Activated B cell treated with CpG ODN at 0.5 μM for 24 hours (primary cell): ENCODE measurements at places on chromosomes 5 and 9.
A peak's percentile ranks its signal among the peaks of the same experiment; 100 is the strongest.

DNA sequence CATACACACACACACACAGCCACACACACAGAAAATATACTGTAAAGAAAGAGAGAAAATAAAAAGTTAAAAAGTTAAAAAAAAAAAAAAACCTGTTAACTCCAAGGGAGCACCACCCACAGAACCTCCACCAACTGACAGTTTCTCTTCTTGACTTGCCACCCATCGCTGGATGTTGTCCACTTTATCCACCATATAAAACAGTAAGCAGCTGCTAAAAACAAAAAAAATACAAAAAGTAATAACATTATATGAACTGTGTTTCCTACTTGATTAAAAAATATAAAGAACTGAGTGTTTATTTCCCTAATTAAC lies 1.2 kb downstream of the PURA start:
- peak overlapping the region; percentile 88 for H3K27ac ChIP-seq
- H3K4me1 ChIP-seq = peaks cover 61% of the 10 kb centered on the region
- H3K4me3 ChIP-seq = peak overlapping the region; percentile 94

DNA sequence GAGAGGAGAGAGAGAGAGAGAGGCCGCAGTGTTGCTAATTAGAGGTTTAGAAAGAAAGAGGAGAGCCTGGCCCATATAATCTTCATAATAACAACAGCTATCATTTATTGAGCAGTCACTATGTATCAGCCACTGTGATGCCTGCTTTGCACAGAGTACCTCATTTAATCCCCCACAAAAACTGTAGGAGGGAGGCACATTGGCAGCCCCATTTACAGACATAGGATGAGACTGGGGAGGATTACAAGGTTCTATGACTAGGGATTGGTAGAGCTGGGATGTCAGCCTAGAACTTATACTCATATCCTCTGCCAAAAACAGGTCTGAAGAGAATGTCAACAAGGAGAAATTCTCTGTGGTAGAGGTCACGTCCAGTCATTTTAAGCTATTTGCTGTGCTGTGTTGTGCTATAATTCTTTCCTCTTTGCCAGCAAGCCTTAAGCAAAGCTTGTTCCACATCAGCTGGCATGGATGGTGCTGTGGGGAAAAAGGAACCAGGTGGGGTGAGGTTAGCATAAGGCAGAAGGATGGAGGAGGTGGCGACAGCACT lies 6.7 kb upstream of the GCNT4 start:
- peaks cover 26% of the 10 kb centered on the region for H3K27me3 ChIP-seq
- no peak overlapping the region for H3K27ac ChIP-seq
- no peak for DNase-seq
- H3K4me3 ChIP-seq = no peak overlapping the region

DNA sequence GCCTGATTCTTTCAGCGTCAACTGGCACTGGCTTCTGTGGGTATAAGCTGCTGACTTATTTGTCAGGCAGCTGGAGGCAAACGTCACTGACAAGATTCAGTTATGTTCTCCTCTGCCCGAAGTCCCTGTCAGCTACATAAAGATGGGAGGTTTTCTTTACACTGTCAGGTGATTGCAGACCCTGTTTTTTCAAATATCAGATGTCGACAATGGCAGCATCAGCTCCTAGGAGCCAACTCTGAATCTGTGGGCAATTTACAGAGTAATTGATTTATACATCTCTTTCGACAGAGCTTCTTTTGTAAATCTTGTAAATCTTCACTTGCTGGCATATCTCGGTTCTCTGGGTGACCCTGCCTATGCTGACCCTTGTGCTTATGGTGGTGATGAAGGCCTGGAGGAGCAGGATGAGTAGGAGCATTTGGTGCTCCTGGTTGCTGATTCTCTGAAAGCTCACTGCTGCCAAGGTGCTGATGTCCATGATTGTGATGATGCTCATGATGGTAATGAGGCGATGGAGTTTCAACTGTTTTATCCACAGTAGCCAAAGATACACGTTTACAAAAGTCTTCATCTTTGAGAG lies 10.9 kb downstream of the SELENOP start:
- H3K4me1 ChIP-seq = no peaks in the 10 kb centered on the region
- DNase-seq = no peak
- no peak overlapping the region for H3K4me3 ChIP-seq
- H3K27me3 ChIP-seq = no peaks in the 10 kb centered on the region

DNA sequence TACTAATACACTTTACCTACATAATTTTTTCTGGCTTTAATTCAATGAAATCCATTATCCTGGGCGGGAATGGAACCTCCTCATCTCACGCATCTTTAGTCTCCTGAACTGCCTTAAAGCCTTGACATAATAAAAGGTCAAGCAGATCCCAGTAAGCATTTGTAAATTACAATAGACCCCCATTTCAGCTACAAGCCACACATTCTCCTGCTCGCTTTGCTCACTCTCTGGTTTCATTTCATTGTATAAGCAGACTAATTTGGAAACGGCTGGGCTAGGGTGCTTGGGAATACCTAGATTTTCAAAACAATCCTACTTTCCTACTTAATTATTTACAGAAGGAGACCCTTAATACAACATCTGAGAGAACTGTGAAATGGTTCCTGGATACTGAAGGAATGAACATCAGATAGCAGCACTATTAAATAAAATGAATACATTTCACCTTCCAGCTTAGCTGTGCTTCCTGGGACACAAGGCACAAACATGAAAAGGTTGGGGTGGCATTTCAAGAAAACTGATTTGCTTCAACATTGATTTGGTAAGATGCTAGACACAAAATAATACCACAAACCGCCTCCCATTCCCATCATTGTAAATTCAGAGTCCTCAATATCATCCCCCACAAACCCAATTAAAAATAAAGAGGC lies 1.5 kb downstream of the JAKMIP2 start:
- no peaks in the 10 kb centered on the region for H3K36me3 ChIP-seq
- peaks cover 15% of the 10 kb centered on the region for H3K4me1 ChIP-seq
- H3K27ac ChIP-seq = no peak overlapping the region
- H3K4me3 ChIP-seq = no peak overlapping the region
- DNase-seq = no peak
- H3K27me3 ChIP-seq = no peaks in the 10 kb centered on the region

GRCh38 chr9:136522314-136523237 lies 23.3 kb downstream of the NOTCH1 start:
- H3K4me3 ChIP-seq = no peak overlapping the region
- peaks cover 7% of the 10 kb centered on the region for H3K4me1 ChIP-seq
- H3K27ac ChIP-seq = no peak overlapping the region
- no peak for DNase-seq

DNA sequence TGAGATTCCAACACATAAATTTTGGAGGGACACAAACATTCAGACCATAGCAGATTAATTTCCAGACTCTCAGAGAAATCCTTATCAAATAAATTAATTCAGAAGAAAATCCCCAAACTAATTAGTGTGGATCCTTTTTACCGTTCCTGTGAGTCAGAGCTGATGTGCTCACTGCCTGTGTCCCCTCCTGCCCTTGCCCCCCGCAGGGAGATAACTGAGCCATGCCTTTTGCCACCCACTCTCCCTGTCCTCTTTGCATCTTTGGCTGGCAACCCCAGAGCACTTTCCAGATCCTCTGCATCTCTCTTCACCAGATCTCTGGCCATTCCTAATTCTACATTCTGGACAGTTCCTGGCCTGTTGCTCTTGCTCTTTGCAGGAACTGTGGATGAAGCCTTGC lies 135.4 kb upstream of the MAP1B start:
- no peak overlapping the region for H3K4me3 ChIP-seq
- no peak for DNase-seq
- H3K27me3 ChIP-seq = peaks cover 2% of the 10 kb centered on the region
- no peaks in the 10 kb centered on the region for H3K36me3 ChIP-seq
- no peaks in the 10 kb centered on the region for H3K4me1 ChIP-seq
- H3K27ac ChIP-seq = no peak overlapping the region

- H3K4me1 ChIP-seq = no peaks in the 10 kb centered on the region
- DNase-seq = no peak
- no peaks in the 10 kb centered on the region for H3K36me3 ChIP-seq
- H3K4me3 ChIP-seq = no peak overlapping the region
- H3K27ac ChIP-seq = no peak overlapping the region
Observed at GRCh38 chr9:133008824-133009223, 22.0 kb upstream of the GTF3C5 start.

DNA sequence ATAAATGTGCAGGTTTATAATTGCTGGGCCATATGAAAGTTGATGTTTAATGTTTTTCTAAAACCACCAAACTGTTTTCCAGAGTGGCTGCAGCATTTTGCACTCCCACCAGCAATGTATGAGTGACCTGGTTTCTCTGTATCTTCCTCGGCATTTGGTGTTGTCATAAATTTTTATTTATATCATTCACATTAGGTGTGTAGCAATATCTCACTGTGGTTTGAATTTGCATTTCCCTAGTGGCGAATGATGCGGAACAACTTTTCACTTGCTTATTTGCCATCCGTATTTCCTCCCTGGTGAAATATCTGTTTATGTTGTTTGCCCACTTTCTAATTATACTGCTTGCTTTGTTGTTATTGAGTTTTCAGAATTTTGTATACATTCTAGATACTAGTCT lies 295.7 kb upstream of the TUT7 start:
- no peak for DNase-seq
- no peaks in the 10 kb centered on the region for H3K36me3 ChIP-seq
- H3K4me1 ChIP-seq = peaks cover 4% of the 10 kb centered on the region
- no peak overlapping the region for H3K4me3 ChIP-seq
- H3K27ac ChIP-seq = no peak overlapping the region

GRCh38 chr9:88544245-88544644 lies 9.3 kb downstream of the NXNL2 start:
- DNase-seq = no peak
- H3K36me3 ChIP-seq = no peaks in the 10 kb centered on the region
- H3K27me3 ChIP-seq = peaks cover 9% of the 10 kb centered on the region
- no peak overlapping the region for H3K27ac ChIP-seq
- H3K4me3 ChIP-seq = no peak overlapping the region

DNA sequence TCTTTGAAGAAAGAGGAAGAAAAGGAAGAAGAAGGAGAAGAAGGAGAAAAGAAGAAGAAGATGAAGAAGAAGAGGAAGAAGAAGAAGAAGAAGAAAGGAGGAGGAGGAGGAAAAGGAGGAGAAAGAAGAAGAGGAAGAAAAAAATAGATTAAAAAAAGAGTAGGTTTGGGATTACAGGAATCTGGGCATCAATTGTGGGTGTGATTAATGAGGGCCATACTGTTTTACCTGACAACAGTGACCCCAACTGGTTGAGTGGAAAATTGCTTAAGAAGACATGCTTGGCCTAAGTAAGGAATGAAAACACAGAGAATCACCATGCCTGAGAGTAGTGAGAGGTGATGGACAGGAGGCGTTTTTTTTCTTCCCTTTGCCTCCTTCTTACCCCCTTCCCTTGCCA lies 114.6 kb downstream of the FAM170A start:
- H3K4me1 ChIP-seq = no peaks in the 10 kb centered on the region
- DNase-seq = no peak
- H3K27ac ChIP-seq = no peak overlapping the region
- no peaks in the 10 kb centered on the region for H3K36me3 ChIP-seq
- H3K27me3 ChIP-seq = no peaks in the 10 kb centered on the region

GRCh38 chr5:84378961-84379360 lies 5.7 kb downstream of the EDIL3 start:
- no peak for DNase-seq
- H3K4me3 ChIP-seq = no peak overlapping the region
- H3K36me3 ChIP-seq = no peaks in the 10 kb centered on the region
- H3K27ac ChIP-seq = no peak overlapping the region

- H3K27ac ChIP-seq = no peak overlapping the region
- peaks cover 53% of the 10 kb centered on the region for H3K4me1 ChIP-seq
- peaks cover 9% of the 10 kb centered on the region for H3K36me3 ChIP-seq
- H3K27me3 ChIP-seq = no peaks in the 10 kb centered on the region
Observed at GRCh38 chr5:95922798-95923197, 38.9 kb downstream of the ELL2 start.

DNA sequence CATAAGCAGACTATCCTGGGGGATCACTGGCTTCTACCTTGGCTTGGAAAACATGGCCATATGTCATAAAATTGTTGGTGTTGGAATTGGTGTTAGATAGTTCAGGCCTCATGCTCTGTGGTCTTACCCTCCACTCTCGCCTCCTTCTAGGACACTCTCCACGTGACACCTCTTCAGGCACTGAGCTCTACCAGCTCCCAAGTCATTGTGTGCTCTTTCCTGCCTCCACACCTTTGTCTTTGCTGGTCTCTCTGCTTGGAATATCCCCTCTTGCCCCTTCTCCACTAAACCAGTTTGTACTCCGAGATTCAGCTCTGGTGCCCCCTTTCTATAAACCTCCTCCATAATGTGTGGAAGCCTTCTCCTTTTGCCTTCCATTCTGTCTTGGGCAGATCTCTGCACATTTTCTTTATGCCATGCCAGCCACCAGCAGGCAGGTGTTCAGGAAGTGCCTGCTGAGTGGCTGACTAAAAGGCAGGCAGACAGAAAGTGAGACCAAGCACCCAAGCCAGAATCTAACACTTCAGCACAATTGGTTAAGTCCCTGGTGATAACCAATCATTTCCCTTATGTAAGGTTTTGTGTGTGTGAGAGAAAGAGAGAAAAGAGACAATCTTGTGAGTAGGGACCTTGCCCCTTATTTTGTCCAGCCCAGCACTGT lies 37.7 kb downstream of the SAR1B start:
- no peak overlapping the region for H3K27ac ChIP-seq
- no peaks in the 10 kb centered on the region for H3K4me1 ChIP-seq
- DNase-seq = no peak
- no peak overlapping the region for H3K4me3 ChIP-seq
- no peaks in the 10 kb centered on the region for H3K36me3 ChIP-seq

DNA sequence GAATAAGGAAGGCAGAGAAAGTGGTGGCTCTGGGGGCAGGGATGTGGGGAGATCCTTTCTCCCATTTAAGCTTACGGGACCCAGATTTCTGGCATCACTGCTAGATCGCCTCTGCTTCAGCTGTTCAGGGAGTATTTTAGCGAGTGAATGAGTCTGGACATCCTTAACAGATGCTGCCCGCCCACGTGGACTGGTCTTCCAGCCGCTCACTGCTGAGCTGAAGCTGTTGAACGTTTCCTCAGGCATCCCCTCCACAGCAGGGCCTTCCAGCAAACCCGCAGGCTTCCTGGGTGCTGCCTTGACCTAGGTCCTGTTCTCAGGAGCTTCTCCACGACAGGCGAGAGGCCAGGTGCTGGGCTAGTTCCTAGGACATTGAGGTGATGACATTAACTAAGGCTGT lies 144.4 kb upstream of the EFNA5 start:
- H3K27me3 ChIP-seq = no peaks in the 10 kb centered on the region
- no peak for DNase-seq
- no peaks in the 10 kb centered on the region for H3K4me1 ChIP-seq
- H3K27ac ChIP-seq = no peak overlapping the region
- no peaks in the 10 kb centered on the region for H3K36me3 ChIP-seq

DNA sequence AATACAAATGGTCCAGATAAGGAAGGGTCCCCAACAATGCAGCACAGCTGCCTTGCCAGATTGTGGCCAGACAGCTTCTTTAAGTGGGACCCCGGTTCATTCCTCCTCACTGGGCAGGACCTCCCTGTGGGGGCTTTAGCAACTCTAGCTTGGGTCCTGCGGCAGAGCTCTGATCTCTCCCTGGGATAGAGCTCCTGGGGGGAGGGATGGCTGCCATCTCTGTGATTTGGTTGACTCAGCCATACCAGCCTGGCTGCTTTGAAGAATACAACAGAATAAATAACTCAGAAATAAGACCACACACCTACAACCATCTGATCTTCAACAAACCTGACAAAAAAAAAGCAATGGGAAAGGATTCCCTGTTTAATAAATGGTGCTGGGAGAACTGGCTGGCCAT lies 22.7 kb upstream of the ROR2 start:
- H3K27me3 ChIP-seq = peaks cover 24% of the 10 kb centered on the region
- DNase-seq = no peak
- H3K4me1 ChIP-seq = no peaks in the 10 kb centered on the region
- no peaks in the 10 kb centered on the region for H3K36me3 ChIP-seq
- no peak overlapping the region for H3K4me3 ChIP-seq

- no peaks in the 10 kb centered on the region for H3K4me1 ChIP-seq
- DNase-seq = no peak
- no peak overlapping the region for H3K4me3 ChIP-seq
- no peak overlapping the region for H3K27ac ChIP-seq
Observed at GRCh38 chr9:757246-757881, 84.1 kb upstream of the DMRT1 start.
